NCI-H1417 (cell line): ENCODE measurements at places on chromosomes 5 and 9.

DNA sequence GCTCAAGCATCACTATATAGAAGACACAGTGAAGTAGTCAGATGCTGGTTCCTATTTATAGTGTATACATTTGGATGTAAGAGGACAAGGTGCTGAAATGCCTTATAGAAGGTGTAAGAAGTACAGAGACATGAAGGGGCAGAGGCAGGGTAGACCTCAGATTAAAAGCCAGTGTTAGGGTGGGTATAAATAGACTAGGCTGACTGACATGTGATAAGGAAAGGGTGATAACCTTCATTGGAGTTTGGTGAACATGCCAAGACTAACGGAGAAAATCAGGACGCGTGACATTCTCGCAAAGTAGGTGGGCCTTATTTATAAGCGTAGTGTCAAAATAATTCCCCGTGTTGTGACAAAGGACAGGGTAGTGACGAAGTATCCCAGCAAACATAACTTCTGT lies 59.1 kb upstream of the HRH2 start:
- DNase-seq: no peak

DNA sequence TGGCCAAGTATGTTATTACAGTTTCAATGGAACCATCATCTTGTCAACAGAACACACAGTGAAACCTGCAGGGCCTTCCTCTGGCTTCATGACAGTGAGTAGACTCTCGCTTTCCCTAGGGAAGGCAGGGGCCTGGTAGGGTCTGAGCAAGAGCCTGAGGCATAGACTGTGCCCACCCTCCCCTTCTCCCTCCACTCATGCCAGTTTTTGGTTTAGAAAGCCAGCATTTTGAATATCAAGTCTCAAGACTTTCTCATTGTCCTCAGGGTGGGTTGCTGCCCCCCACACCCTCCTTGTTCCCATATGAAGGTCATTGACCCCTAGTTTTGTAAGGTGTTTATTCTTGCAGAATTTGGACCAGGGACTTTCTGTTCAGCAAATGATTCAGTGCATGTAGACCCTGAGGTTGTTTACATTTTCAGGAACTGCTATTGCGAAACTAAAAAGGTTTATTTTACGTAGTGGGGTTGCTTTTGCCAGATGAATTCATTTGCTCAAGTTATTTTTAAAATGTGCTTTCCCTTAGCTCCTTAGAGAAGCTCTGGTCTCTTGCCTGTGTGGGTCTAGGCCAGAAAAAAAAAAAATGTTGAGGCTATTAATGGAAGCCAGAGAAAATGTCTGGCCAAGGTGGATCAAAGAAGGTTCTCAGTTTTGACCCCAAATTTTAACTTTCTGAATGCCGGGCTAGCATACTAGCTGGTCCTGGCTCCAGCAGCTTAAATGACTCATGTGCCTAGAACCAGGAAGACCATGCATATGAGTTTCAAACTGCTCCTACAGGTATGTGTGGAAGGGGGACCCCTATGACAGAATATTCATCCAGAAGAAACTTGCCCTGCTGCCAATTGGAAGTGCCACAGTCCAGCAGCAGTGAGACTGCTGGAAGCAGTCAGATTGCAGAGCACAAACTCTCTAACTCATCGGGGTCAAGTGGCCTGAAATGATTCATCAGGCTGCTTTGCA lies 10.1 kb upstream of the MOB3B start:
- no peak for DNase-seq

- no peak for DNase-seq
These were observed 26.4 kb upstream of the NFIB start for GRCh38 chr9:14340219-14340873.

GRCh38 chr5:38408446-38409198 lies 147.8 kb downstream of the LIFR start:
- peak; percentile 19 for DNase-seq

DNA sequence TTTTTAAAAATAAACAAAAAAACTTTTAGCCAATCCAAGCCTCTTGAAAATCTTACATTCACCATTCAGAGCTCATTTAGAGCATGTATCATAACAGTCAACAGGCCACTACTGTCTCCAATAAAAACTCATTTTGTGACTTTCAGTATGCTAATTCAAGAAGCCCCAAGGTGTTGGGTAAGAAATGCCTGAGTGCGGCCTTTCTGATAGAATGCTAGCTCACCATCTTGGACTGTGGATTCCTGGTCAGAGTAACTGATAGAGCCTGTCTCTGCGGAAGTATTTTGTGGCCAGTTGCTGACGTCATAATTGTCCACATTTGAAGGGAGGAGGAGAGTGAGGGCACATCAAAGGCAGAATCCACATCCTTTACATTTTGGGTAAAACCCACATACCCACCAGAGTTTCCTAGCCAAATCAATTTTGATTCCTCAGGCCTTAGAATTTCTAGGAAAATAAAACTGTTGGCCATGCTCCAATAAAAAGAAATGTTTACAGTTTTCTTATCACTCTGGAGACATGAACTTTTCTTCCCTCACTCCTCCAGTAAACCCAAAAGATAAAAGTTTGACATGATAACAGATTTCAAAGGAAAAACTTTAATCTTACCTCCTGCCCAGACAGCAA lies 41.1 kb upstream of the ERCC6L2 start:
- no peak for DNase-seq
